ENCODE measurements at places on chromosomes 5 and 9.

- DNase-seq, result no peak
These were observed 56.4 kb downstream of the PFDN1 start for GRCh38 chr5:140246378-140247122.

DNA sequence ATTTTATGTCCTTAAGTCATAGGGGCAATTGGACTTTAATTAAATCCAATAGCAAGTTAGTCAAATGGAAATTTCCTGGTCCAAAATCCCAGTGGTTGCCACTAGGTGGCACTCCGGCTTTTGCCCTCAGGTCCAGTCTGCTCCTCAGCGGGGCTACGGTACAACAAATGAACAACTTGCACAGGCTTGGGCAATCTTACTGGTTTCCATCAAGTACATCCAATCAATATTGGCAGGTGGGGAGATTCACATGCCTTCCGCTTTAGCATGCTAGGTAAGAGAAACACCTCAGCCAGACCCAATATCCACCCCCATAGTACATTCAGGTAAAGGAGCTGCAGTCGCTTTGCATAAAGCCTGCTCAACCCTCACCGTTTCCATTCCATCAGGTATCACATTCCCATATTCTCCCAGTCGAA is 6.3 kb upstream of the MXD3 start:
- DNase-seq, result no peak

DNA sequence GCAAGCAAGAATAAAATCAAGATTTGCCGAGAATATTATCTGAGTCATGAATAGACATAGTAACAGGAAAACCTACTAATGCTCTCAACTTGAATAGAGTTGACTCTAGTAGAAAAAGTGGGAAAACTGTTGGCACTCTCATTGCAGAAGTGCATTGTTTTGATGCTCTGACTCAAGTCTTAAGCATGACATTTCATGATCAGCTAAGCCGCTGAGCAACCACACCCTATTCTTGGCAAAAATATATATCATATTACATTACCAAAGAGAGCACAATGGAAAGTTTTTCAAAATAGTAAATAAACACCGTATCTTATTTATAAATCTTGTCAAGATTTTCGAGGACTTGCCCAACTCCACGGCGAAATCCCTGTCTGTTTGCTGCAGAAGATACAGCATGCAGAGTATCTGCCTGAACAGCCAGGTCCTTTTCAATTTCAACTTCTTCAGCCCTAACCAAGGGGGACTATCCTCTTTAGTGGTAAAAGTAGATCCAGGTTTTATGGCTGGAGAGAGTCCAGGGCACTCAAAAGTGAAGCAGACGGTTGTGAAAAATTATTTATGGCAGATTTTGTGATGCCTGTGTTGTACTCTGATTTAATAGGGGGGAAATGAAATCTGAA is 13.9 kb upstream of the ADAMTSL1 start:
- no peak for DNase-seq

DNA sequence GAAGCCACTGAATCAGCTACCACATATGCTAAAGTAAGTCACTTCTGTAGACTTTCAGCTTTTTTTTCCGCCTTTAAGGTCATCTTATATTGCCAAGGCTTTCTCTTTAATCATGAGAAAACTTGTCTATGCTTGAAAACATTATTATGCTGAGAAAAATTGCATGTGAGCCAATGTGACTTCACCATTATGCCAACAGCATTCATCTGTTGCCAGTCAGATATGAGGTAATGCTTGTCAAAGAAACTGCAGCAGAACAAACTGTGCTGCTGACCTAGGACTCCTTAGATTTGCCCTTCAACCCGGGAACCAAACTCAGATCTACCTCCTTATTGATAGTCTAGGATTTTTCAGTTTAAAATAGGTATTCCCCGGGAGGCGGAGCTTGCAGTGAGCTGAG is 34.3 kb downstream of the SLC44A1 start:
- no peak for DNase-seq

- no peak for DNase-seq
These were observed 1349.5 kb downstream of the EFNA5 start for GRCh38 chr5:106321242-106321641.

DNA sequence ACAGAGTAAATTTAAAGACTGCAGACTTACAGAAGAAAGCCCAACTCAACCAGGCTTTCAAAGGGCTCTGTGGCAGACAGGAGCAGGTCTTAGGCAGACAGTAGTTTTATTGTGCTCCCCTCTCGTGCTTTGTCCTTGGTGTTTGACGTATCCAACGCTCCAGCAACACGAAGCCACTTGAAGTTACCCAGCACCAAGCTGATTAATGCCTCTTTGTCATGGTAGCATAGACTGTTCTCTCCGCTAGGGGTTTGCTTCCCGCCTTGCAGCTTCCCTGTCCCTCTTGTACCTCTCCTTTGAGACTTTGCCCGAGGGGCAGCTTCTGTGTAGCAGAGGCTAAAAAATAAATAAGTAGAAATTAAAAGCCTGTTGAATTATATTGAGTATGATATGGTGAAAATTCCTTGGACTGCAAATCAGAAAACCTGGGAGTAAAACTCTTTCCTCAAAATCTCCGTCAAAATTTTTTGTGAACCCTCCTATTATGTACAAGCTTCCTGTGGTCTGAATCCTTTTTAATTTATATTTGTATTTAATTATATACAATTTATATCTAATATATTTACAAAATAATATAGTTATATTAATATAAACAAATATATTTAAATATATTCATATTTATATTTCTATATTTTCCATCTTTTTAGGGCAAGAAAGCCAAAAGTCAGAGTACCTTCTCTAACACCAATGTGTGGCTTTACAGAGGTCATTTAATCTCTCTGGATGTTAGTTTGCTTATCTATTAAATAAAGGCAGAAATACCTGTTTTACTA is 405.4 kb downstream of the DMAC1 start:
- no peak for DNase-seq

DNA sequence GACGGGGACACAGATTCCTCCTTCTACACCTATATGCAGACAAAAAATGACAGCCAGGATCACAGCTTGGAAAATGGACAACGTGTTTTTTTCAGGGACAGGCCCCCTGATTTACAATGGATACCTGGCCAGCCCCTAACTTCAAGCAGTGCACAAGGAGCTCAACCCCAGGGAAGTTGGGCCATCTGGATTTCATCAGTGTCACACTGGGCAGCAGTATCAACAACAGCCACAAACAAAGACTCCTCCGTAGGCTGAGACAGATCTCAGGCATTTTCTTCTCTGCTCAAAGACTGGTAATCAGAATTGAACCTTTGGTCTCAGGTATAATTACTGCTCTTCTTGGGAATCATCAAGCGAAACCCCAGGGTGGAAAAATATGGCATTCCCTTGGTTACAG is 374.0 kb downstream of the ZNF608 start:
- no peak for DNase-seq

DNA sequence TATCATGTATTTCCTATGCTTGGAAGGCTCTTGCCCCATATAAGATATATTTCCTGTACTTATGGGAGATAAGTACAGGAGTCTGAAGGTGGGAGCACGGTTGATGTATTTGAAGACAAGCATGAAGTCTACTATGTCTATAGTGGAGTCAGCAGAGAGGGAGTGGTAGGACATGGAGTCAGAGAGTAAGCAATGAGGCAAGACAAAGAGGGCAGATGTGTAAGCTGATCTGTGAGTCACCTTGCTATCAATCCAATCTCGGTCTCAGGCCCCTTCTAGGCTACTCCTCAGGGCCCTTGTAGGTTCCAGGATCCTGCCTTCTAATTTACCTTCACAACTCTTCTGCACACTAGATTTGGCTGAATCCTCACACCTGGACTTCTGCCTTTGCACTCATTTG is 105.5 kb downstream of the MACIR start:
- no peak for DNase-seq

DNA sequence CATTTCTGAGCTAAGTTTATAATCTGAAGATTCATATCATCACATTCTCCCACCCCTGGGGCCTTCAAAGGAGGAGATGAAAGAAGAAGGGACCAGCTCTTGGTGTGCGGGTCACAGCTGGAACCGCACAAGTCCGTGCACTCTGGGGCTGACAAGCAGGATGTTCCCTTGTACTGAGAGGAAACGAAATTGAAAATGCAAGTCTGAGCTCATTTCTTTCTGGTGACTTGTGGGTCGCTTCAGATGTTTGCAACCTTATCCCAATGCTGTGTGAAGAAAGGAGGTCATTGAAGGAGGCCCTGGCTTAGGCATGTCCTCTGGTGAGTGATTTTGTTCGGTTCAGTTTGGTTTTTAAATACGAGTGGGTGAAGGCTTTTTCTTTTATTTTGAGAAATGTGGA is 59.6 kb downstream of the C9orf152 start:
- DNase-seq, result no peak

DNA sequence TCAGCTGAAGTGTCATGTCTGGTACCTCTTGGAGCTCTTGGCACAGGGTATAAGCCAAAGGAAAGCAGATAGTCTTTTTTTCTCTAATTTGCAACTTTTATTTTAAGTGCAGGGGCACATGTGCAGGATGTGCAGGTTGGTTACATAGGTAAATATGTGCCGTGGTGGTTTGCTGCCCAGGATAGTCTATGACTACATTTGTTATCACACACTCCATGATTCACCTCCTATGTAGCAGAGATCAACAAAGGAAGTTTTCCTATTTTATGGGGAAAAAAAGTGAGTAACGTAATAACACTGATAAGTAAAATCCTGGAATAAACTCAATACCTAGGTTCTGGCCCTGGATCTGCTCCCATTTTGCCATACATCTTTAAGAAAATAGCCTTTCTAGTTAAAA is 234.6 kb downstream of the CAAP1 start:
- DNase-seq, result no peak

DNA sequence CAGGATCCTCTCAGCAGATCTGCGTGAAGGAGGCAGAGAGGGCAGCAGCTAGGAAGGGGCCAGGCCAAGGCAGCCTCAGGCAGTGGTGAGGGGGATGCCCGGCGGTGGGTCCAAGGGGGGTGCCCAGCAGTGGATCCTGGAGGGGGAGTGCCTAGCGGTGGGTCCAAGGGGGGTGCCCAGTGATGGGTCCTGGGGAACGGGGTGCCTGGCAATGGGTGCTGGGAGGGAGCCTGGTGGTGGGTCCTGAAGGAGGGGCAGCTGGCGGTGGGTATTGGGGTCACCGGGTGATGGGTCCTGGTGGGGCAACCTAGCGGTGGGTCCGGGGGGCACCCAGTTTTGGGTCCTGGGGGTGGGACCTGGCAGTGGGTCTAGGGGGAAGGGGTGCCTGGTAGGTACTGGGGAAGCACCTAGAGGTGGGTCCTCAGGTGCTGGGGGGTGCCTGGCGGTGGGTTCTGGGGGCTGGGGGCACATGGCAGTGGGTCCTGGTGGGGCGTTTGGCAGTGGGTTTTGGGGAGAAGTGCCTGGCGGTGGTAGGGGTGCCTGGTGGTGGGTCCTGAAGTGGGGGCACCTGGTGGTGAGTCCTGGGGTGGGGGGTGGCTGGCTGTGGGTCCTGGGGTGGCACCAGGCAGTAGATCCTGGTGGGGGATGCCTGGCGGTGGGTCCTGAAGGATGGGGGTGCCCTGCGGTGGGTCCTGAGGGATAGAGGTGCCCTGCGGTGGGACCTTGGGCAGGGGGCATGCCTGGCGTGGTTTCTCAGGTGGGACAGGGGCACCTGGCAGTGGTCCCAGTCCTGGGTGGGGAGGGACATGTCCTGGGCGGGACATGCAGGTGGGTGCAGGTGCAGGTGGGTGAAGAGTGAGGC is 1.9 kb downstream of the LRRC14B start:
- DNase-seq, result no peak

GRCh38 chr9:120396418-120396817 is 183.5 kb downstream of the CDK5RAP2 start:
- DNase-seq, result no peak

GRCh38 chr5:161009194-161009593 is 157.2 kb upstream of the ATP10B start:
- DNase-seq, result no peak

DNA sequence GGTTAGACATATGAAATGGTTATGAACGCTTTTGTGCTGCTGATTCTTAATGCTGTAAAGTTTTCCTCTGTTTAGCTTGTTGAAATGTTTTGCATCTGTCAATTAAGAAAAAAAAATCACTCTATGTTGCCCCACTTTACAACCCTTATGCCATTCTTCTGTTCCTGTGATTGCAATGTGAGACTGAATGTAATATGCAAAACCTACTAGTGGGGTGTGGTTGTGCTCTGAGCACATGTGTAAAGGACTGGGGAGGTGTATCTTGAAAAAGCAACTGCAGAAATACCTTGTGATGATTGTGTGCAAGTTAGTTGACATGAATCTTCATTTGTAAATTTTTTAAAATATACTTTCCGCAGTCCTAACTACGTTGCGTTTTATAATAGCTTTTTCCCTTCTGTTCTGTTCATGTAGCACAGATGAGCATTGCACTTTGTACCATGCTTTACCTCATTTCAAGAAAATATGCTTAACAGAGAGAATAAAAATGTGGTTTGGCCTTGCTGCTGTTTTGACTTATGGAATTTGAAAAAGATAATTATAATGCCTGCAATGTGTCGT is 357.0 kb upstream of the PIK3R1 start:
- DNase-seq, result no peak

DNA sequence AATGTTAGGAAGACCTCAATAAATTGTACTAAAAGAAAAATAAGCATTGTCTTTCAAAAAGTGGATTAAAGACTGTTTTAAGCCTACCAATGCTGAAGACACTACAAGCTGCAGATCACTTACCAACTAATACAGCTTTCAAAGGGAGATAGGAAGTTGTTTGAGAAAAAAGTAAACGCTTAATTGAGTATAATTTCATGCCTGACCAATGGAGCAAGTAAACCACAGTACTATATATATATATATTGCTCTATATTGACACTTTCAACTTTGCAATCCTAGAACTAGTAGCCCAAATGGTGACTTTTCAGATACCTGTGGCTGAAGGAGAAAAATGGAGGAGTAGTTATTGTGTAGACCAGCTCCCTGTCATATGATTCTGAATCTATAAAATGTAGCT is 85.7 kb downstream of the FREM1 start:
- DNase-seq, result no peak

DNA sequence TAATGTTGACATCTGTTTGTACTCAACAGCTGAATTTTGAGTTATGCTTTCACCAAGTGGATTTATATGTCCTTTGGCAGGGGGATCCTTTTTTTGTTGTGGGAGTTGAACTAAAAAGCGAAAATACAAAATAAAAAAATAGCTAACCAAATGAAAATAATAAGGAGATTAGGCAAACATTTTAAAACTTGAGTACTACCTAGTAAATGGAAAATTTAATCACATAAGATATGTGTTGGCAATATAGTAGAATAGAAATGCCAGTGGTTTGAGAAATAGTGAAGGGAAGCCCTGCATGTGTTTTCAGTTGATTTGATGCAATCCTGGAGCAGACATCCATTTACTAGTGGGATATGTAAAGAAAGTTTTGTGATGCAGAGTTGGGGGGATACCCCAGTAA is 98.0 kb downstream of the RASGRF2 start:
- DNase-seq, result no peak

GRCh38 chr5:51138164-51138563 is 245.1 kb upstream of the ISL1 start:
- no peak for DNase-seq

GRCh38 chr5:128195316-128195715 is 111.8 kb downstream of the SLC12A2 start:
- no peak for DNase-seq

All from esophagus squamous epithelium (tissue), 5 donors.